ENCODE measurements at places on chromosomes 3 and 15.

DNA sequence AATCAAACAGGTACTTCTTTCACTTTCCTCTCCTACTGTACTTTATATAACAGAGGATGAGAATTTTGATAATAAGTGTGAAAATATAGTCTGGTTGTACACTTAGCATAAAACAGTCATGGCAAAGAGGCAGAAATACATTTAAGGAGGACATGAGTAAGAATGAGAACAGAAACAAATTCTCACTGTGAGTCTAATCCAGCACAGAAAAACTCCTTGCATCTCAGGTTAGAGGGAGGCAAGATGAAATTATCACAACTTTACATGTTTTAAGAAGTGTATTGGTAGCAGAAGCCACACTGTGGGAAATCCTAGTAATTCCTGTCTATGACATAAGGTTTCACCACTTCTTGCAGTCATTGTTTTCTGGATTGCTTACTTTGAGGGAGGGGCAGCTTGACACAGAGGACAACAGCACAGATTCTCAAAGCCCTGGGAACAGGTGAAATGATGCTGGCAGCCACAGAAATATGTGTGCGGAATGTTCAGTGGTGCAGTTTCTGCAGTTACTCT is 733.6 kb upstream of the GBE1 start:
- DNase-seq, result no peak

DNA sequence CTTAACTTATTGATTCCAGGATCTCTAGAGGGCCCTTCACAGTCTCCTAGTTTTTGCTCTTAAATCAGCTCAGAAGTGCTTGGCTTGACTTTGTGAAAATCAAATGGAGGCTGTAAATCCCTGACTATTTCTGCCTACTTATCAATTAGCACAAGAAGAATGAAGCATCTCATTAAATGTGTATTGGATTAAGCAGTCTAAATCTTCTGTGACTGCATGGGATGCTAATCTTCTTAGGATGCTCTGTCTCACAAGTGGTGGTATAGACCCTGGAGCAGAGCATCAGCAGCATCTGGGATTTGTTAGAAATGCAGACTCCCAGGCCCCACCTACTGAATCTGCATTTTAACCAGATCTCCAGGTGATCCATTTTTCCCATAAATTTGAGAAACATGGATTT is 488.7 kb downstream of the AGBL1 start:
- DNase-seq, result no peak

DNA sequence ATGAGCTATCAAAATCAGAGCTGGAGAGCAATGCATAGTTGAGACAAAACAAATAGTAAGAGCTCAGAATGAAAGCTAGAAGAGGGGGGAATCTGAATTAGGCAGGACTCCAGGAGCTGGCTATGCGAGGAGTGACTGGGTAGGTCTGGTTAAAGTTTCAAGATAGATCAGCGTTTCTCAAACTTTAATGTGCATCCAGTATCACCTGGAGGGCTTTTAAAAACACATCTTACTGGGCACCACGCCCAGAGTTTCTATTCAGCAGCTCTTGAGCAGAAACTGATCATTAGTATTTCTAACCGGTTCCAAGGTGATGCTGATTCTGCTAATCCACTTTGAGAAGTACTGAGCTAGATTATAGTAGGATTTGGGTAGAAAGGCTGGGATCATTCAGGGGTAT is 96.2 kb upstream of the ACP3 start:
- DNase-seq, result no peak

- DNase-seq, result no peak
Observed at GRCh38 chr3:11375333-11376088, 103.3 kb downstream of the ATG7 start.

DNA sequence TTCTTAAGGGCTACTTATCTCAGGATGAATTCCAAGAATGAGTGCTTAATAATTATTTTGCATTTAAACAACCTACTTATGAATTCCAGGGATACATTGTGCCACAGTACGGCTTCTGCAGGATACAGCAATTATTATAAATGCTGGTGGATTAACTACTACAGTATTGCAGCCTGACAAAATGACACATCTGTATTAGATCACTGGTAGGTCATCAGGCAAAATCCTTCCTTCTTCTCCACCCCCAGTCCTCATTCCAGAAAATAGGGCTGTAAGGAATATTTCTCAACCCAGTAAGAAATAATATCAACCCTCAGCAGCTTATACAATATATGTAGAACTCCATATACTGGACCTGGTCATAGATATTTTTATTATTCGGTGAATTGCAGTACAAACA is 79.3 kb upstream of the RORA start:
- DNase-seq, result no peak

DNA sequence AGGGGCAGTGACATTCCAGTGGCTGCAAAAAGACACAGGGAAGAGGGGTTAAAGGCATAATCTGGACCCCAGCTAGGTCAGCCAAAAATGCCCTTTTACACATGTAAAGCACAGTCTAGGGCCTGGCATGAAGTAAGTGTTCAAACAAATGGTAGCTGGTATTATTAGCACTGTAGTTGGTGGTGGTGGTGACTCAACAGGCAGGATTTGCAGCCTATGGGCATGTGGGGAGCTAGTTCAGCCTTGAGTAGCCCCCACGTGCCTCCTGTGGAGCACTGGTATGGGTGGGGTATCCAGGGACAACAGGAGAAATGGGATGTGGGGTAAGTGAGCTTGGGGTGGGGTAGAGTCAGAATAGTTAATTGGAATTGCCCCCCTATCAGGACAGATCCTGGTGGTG is 27.6 kb downstream of the DNASE1L3 start:
- no peak for DNase-seq

DNA sequence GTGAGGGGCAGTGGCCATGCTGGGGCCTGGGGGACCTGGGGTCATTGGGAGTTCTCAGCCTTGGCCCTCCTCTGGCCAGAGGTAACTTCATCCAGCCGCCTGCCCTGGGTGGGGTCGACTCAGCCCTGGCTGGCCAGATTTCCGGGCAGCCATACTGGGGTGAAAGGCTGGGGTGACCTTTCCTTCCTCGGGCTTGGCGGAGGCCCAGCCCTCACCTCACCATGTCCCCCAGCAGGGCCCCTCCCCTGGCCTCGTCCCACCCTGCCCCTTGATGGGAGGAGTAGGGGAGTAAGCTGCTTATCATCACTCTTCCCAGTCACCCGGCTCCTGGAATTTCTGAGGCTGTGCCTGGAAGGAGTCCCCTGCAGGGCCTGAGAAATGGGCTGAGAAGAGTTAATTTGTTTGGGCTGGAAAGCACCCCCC is 5.4 kb downstream of the SEMA3F start:
- DNase-seq, result no peak

DNA sequence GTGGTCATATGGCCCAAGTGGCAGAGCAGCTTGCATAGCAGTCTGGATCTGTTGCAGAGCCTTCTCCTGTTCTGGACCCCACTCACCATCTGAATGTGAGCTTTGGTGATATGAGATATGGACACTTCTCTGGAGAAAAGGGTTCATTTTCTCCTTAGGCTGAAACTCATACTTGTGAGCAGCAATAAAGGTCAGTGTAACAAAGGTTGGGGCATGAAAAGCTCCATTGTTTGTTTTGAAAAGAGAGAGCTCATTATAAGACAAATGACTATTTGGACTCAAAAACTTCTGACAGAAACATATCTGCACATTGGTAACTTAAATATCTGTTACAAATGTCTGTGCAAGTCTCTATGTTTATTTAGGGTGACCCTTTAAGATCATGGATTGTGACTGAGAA is 517.3 kb downstream of the MFSD1 start:
- no peak for DNase-seq

GRCh38 chr15:63668601-63669000 is 71.4 kb downstream of the FBXL22 start:
- DNase-seq, result no peak

DNA sequence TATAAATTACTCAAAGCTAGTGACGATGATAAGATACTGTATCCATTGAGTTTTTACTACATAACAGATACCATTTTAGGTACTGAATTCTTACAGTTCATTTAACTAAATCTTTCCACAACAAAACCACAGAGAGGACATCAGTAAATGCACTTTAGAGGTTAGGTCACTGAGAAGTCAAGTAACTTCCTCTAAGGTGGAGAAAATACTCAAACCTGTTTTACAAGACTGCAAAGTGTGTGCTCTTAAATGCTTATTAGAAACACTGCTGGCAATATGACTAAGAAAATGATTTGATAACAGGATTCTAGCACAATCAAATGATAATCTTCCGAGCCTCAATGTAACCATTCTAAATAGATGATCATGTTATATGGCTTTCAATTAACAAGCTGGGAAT is 99.4 kb downstream of the UBE3A start:
- no peak for DNase-seq

- DNase-seq, result no peak
Observed at GRCh38 chr3:67382536-67382935, 271.9 kb downstream of the SUCLG2 start.

GRCh38 chr3:103410231-103410630 is 975.4 kb downstream of the ZPLD1 start:
- DNase-seq, result no peak

DNA sequence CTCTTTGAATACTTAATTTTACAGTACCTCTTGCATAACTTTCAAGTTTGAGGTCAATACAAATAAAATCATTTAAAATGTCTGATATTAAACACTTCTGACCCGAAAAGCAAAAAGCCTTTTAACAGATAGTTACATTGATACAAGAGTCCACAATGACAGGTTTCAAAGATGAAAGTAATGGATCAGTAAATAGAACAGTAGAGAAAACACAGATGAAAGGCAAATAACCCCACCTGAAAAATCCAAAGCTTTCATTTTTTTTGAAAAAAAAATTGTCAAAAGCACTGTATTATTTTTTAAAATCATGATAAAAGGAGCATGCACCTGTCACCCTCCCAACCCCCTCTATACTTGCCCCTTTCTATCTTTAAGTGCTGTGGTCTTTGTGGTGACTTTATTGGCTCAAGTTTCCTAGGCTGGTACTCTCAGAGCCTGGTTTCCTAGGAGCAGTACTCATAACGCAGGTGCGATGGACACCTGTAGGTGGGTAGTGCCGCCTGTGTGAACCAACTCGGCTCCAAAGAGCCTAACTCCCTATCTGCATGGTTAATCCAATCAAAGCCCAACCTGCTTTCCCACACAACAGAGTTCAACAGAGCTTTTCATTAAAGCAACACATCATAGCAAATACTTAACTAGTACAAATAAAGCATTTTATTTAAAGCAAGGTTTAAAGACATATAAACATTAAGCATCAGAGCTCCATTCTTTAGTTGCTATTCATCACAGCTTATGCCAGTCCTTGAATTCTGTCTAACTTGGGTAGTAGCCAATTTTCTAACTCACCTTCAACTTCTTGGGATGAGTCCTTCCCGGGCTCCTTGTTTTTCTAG is 32.2 kb downstream of the LIPC start:
- DNase-seq, result no peak

- no peak for DNase-seq
Observed at GRCh38 chr3:159263750-159264553, 462.1 kb downstream of the MFSD1 start.
